Natural killer cell treated with Interleukin-12 subunit alpha and Interleukin-12 subunit beta and Interleukin-15 and Interleukin-18, amount 100 ng/mL, for 72 hours (primary cell): ENCODE measurements at places on chromosomes 13 and 19. TPM values are rescaled to one million over a fixed set of nuclear protein-coding genes. Genes with fewer than 3 reads are reported as not detected.

ZNF865 gene
- 15.4 TPM for total RNA-seq

GRCh38 chr19:14072535-14073260 lies at the start of gene MISP3:
TSS of gene MISP3 (plus strand) at chr19:14072786. CDS start at chr19:14073310, 524 bp downstream.
- H3K36me3 ChIP-seq, result no peaks in the 10 kb centered on the region
- H3K4me1 ChIP-seq, result peaks cover 16% of the 10 kb centered on the region
- no peak within 1 kb of the TSS for H3K27ac ChIP-seq
- H3K4me3 ChIP-seq, result peak within 1 kb of the TSS; percentile 99
- no peaks in the 10 kb centered on the region for H3K27me3 ChIP-seq
- no peak for DNase-seq

- no peak overlapping the region for H3K27ac ChIP-seq
- H3K36me3 ChIP-seq, result no peaks in the 10 kb centered on the region
- no peak for DNase-seq
- H3K27me3 ChIP-seq, result no peaks in the 10 kb centered on the region
Observed at GRCh38 chr19:7999376-7999775, 6.1 kb downstream of the ELAVL1 start.

GRCh38 chr13:94351292-94351990 lies 128.0 kb downstream of the DCT start:
- no peaks in the 10 kb centered on the region for H3K36me3 ChIP-seq
- H3K4me1 ChIP-seq, result peaks cover 19% of the 10 kb centered on the region
- H3K27ac ChIP-seq, result peak overlapping the region; percentile 9

C1QTNF9B gene
- total RNA-seq, result not detected

MUC16 gene
- total RNA-seq, result 0.03 TPM

GRCh38 chr13:105159841-105160240 lies 1375.6 kb downstream of the EFNB2 start:
- H3K27me3 ChIP-seq, result peaks cover 2% of the 10 kb centered on the region
- H3K27ac ChIP-seq, result no peak overlapping the region
- H3K36me3 ChIP-seq, result no peaks in the 10 kb centered on the region
- peaks cover 2% of the 10 kb centered on the region for H3K4me1 ChIP-seq
- no peak overlapping the region for H3K4me3 ChIP-seq

DNA sequence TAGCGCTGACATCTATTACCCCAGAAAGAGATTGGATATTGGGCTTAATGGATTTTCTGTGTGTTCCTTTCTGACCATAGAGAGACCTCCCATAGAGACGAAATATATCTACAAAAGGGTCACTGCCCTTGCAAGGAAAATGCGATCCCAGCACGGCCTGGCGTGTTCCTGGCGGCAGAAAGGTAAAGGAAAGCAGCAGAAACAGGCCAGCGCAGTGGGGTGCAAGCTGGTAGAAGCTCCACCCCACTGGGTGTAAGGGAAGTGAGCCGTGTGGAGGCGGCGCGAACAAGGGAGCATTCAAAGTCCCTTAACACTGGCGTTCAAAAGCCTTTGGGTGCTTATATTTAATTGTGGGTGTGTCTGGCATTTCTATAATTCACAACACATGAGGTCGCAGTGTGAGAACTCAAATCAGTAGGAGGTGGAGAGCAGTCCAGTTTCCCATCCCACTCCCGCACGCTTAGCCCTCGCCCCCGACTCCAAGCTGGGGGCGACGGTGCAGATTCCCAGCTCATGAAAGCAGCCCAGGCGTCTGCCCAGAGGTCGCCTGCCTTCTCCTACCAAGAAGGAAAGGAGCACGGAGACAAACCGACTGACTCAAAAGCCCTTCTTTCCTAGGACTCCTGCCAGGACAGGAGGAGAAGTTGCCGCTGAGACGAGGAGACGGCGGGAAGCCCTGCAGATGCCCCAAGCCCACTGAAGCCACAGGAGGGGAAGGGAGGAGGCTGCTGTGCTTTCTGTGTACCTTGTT lies 478.4 kb downstream of the FOXO1 start:
- H3K4me1 ChIP-seq, result peaks cover 19% of the 10 kb centered on the region
- H3K4me3 ChIP-seq, result peak overlapping the region; percentile 43
- no peaks in the 10 kb centered on the region for H3K36me3 ChIP-seq
- DNase-seq, result no peak
- H3K27me3 ChIP-seq, result no peaks in the 10 kb centered on the region

DNA sequence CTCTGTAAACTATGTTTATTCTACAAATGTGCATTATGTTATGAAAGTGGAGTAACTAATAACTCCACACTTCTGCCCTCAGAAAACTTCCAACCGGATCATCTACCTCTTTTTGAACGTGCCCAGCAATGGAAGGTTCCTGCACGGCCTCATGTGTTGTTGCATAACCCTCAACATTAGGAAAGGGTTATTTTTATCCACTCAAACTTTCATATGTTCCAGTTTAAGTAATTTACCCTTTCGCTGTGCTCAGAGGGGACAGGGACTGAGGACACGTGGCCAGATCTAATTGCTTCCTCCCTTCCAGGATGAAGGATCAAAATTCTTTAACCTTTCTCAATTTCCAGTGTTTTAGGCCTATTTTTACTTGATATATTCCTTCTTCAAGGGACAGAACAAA lies 29.6 kb downstream of the IRS2 start:
- no peaks in the 10 kb centered on the region for H3K27me3 ChIP-seq
- H3K4me1 ChIP-seq, result no peaks in the 10 kb centered on the region
- no peak overlapping the region for H3K27ac ChIP-seq
- no peak overlapping the region for H3K4me3 ChIP-seq

DNA sequence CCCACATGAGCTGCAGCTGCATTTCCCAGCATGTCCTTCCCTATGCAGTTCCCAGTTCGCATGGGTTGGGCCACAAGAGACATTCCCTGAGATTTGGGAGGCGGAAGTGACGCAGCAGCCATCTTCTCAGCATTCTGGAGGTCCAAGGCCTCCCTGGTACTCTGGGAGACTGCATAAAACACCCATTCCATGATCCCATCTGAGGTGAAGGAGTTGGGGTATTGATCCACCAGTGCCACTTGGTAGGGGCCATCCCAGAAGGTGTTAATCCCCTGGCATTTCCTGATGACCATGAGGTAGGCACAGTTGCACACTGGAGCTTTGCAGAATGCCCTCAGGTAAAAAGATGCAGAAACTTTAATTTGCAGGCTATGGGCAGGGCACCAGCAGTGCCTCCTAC lies 25.4 kb downstream of the POP4 start:
- no peaks in the 10 kb centered on the region for H3K27me3 ChIP-seq
- no peak overlapping the region for H3K4me3 ChIP-seq
- no peaks in the 10 kb centered on the region for H3K36me3 ChIP-seq
- H3K27ac ChIP-seq, result no peak overlapping the region
- no peaks in the 10 kb centered on the region for H3K4me1 ChIP-seq
- DNase-seq, result no peak

- no peaks in the 10 kb centered on the region for H3K27me3 ChIP-seq
- no peaks in the 10 kb centered on the region for H3K4me1 ChIP-seq
- H3K4me3 ChIP-seq, result peak overlapping the region; percentile 42
- DNase-seq, result no peak
- H3K36me3 ChIP-seq, result no peaks in the 10 kb centered on the region
Observed at GRCh38 chr13:21638319-21639282, 32.3 kb upstream of the FGF9 start.

ZNF415 gene
- 3.2 TPM for total RNA-seq

- H3K27me3 ChIP-seq, result no peaks in the 10 kb centered on the region
- DNase-seq, result no peak
- H3K4me1 ChIP-seq, result peaks cover 5% of the 10 kb centered on the region
- no peaks in the 10 kb centered on the region for H3K36me3 ChIP-seq
Observed at GRCh38 chr13:60047918-60048317, 115.8 kb downstream of the DIAPH3 start.

- no peaks in the 10 kb centered on the region for H3K36me3 ChIP-seq
- no peak overlapping the region for H3K27ac ChIP-seq
- no peak for DNase-seq
- H3K27me3 ChIP-seq, result peaks cover 3% of the 10 kb centered on the region
- no peaks in the 10 kb centered on the region for H3K4me1 ChIP-seq
Observed at GRCh38 chr13:73177916-73178565, 119.2 kb downstream of the KLF5 start.

DNA sequence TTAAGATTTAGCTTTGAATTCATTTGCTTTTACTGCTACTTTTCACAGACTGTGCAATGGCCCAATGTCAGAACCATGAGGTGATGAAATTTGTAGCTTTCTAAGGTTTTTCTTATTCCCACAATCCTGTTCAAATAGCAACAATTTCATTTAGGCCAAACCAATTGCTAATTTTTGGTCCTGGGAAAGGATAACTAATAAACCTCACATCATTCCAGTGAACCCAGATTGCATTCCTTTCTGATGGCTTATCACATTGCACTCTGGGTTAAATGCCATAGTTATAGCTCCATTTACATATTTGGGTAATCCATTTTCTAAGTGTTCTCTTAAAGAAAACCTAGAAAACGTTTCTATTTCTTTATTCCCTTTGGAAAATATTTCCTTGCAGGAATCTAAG lies 22.9 kb upstream of the POMP start:
- no peaks in the 10 kb centered on the region for H3K36me3 ChIP-seq
- no peak overlapping the region for H3K27ac ChIP-seq
- peaks cover 3% of the 10 kb centered on the region for H3K4me1 ChIP-seq
- no peak for DNase-seq

DNA sequence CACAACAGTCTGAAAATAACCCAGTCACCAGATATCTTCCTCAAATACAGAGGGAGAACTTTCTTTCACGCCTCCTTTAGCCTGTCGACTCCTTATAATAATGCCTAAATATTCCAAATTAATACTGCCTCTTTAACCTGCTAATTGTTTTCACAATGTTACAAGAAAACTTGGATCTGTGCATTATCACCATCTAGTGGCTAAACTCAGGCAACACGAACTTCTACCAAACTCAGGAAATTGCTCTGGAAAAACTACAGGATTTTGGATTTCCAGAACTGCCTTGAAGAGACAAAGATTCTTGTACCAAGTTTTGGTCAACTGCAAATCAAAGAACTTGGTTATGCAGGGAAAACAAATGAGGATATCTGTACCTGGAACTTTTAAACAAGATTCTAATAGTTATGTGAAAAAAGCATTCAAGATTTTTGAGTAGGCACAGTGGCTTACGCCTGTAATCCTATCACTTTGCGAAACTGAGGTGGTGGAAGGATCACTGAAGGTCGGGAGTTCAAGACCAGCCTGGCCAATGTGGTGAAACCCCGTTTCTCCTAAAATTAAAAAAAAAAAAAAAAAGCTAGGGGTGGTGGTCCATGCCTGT lies 10.8 kb downstream of the CLN5 start:
- H3K4me1 ChIP-seq, result peaks cover 12% of the 10 kb centered on the region
- no peak overlapping the region for H3K27ac ChIP-seq
- no peak for DNase-seq

DNA sequence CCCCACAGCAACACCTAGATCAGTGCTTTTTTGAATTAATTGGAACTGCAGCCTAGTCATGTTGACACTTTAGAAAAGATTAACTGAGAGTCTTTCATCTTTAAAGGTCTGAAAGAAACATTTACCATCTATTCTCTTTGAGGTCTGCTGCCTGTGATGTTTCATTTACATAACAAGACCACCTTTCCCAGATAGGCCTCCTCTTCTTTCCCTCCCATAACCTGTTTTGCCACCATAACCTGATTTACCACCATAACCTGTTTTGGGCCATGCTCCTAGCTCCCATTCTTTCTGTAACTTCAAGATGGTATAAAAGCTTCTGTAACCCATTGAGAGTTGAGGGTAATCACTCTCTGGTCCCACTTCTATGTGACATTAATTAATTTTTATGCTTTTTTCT lies 320.8 kb downstream of the PCDH20 start:
- no peak overlapping the region for H3K27ac ChIP-seq
- no peaks in the 10 kb centered on the region for H3K27me3 ChIP-seq
- DNase-seq, result no peak
- H3K4me3 ChIP-seq, result no peak overlapping the region
- no peaks in the 10 kb centered on the region for H3K4me1 ChIP-seq

CGB5 gene
- not detected for total RNA-seq

- DNase-seq, result no peak
- peaks cover 10% of the 10 kb centered on the region for H3K36me3 ChIP-seq
- peak overlapping the region; percentile 86 for H3K27ac ChIP-seq
Observed at GRCh38 chr19:49592486-49593232, 1.7 kb downstream of the PRR12 start.

DNA sequence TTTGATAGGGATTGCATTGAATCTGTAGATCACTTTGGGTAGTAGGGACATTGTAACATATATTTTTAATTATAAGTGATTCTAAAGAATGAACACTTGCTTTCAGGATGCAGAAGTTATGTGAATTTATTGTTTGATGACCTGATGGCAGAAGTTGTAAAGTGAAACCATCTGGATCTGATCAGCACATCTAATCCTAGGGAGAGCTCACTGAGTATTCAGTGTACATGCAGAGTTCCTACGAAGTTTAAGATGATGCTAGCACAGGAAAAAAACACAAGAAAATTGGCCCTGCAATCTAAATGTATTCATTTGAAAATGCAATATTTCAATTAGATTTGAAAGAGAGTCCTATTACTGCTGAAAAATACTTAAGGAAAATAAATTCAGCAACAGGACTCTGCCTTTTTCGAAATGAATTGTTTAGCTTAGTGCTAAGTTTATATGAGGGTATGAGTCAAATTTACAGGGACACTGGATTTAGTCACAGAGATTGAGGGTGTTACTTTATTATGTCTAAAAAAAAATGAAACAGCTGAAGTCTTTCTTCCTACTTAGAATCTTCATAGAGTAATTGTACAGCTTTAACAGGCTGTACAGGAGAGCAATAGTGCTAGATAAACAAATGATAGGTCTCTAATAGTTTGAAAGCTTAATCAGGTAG lies 385.7 kb downstream of the DCT start:
- no peak overlapping the region for H3K27ac ChIP-seq
- no peak for DNase-seq
- H3K4me3 ChIP-seq, result no peak overlapping the region

CD70 gene
- total RNA-seq, result 10.6 TPM

GRCh38 chr19:28290963-28291657 lies 921.8 kb downstream of the UQCRFS1 start:
- H3K4me3 ChIP-seq, result no peak overlapping the region
- H3K27ac ChIP-seq, result no peak overlapping the region
- no peak for DNase-seq
- no peaks in the 10 kb centered on the region for H3K36me3 ChIP-seq
- peaks cover 7% of the 10 kb centered on the region for H3K27me3 ChIP-seq
- H3K4me1 ChIP-seq, result no peaks in the 10 kb centered on the region

MADCAM1 gene
- total RNA-seq, result not detected

GRK1 gene
- total RNA-seq, result 0.14 TPM
